A549 treated with AZD2906 at 1 μM for 4 hours (cell line): ENCODE measurements at places on chromosomes 1 and 21. TPM values are rescaled to one million over a fixed set of nuclear protein-coding genes. Genes with fewer than 3 reads are reported as not detected.

DENND2C gene
- 0.32 to 0.51 TPM (median 0.40 TPM) in 5 replicates for total RNA-seq

C1orf53 gene
- total RNA-seq: 4.5 to 8.5 TPM (median 6.8 TPM) in 5 replicates

UBAP2L gene
- total RNA-seq: 102 to 107 TPM (median 105 TPM) in 5 replicates

CFHR3 gene
- total RNA-seq: 0.15 to 0.18 TPM (median 0.17 TPM) in 4 of 5 replicates, not detected in the other

KRTAP7-1 gene
- not detected in 5 replicates for total RNA-seq

EIF2D gene
- 32.5 to 35.8 TPM (median 34.8 TPM) in 5 replicates for total RNA-seq

PCAT6 gene
- total RNA-seq: 2.6 to 4.4 TPM (median 3.5 TPM) in 5 replicates

BLACAT1 gene
- 0.03 TPM in 1 of 5 replicates, not detected in the others for total RNA-seq

CD48 gene
- not detected in 5 replicates for total RNA-seq

AMY2B gene
- total RNA-seq: 0.39 to 0.64 TPM (median 0.47 TPM) in 5 replicates

CLEC20A gene
- total RNA-seq: not detected in 5 replicates

SHISA4 gene
- total RNA-seq: 12.9 to 19.3 TPM (median 17.4 TPM) in 5 replicates

OR10Z1 gene
- not detected in 5 replicates for total RNA-seq

FAM78B gene
- total RNA-seq: 0.31 to 0.47 TPM (median 0.41 TPM) in 5 replicates

ZNF281 gene
- total RNA-seq: 37.2 to 49.3 TPM (median 45.3 TPM) in 5 replicates

SLC44A5 gene
- total RNA-seq: 0.03 to 0.05 TPM (median 0.04 TPM) in 4 of 5 replicates, not detected in the other

CHI3L2 gene
- total RNA-seq: 0.13 to 0.53 TPM (median 0.39 TPM) in 5 replicates

CLCA1 gene
- not detected in 5 replicates for total RNA-seq

CD101 gene
- total RNA-seq: 0.22 to 0.44 TPM (median 0.32 TPM) in 5 replicates

LDLRAD1 gene
- total RNA-seq: not detected in 5 replicates

AMY1C gene
- total RNA-seq: not detected in 5 replicates

TMEM200B gene
- total RNA-seq: 0.07 to 0.20 TPM (median 0.10 TPM) in 5 replicates

SH2D5 gene
- 11.6 to 15.5 TPM (median 13.1 TPM) in 5 replicates for total RNA-seq

ASAP3 gene
- total RNA-seq: 6.1 to 8.3 TPM (median 7.0 TPM) in 5 replicates

A3GALT2 gene
- total RNA-seq: not detected in 5 replicates

SYNC gene
- total RNA-seq: 11.4 to 17.1 TPM (median 13.8 TPM) in 5 replicates

OR2M3 gene
- total RNA-seq: not detected in 5 replicates

ZNF593OS gene
- 0.18 to 0.28 TPM in 2 of 5 replicates, not detected in the others for total RNA-seq

NHLH1 gene
- total RNA-seq: 0.32 to 0.71 TPM (median 0.40 TPM) in 5 replicates
